ENCODE measurements at places on chromosomes 16 and 17.

DNA sequence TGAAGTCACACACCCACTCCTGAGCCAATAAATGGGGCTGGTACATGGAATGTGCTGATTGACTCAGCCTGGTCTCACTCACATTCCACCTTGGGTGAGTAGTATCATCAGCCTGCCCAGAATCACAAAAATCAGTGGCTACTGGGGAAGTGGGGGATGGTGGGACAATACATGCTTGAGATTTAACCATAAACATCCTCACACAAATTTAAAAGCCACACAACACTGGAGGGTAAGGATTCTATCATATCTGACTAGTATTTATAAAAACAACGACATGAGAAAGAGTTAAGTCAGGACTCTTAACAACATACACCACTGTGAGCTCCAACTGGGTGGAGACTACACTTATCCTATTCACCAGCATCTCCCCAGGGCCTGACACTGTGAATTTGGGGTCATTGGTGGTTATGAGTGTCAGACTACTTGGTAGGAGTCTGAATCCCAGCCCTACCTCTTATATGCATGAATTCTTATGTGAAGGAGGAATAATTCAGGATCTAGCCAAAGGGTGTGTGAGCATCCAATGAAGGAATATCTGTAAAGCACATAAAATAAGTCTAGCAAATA, 26.0 kb upstream of the IRX6 start:
- no peak for DNase-seq

GRCh38 chr16:2331199-2331930, 9.2 kb downstream of the ABCA3 start:
- DNase-seq = no peak

GRCh38 chr16:84460406-84461028, 43.9 kb downstream of the MEAK7 start:
- DNase-seq = no peak

- no peak for DNase-seq
Observed at GRCh38 chr17:77750427-77751043, 208.0 kb upstream of the TNRC6C start.

DNA sequence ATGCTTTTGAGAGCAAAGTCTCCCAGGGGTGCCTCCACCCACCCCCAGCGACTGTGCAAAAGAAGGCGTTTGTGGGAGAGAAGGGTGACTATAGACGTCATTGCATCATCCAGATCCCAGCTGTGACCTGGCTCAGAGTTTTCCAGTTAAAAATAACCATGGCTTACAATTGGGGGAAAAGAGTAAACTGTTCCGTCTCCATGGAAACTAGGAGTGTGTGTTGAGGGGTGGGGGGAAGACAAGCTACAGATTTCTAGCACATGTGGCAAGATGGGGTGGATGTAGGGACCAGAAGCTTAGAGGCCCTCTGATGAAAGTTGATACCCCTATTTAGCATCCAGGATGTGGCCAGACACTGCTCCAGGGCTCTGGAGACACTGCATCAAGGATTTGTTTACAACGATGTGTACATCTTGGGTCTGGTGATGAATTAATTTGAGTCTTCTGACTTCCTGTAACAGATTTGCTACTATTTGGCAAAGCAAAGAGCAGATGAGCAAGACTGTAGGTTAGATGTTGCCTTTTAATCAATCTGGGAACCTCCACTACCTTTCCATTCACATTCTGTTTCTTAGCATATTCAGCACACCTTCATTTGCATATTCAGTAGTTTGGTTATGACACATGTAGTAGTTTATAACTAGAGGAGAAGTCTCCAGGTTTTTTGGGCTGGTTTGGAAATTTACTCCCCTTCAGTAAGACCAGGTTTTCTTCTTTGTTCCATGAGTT, 6.2 kb upstream of the DUSP14 start:
- DNase-seq = no peak

DNA sequence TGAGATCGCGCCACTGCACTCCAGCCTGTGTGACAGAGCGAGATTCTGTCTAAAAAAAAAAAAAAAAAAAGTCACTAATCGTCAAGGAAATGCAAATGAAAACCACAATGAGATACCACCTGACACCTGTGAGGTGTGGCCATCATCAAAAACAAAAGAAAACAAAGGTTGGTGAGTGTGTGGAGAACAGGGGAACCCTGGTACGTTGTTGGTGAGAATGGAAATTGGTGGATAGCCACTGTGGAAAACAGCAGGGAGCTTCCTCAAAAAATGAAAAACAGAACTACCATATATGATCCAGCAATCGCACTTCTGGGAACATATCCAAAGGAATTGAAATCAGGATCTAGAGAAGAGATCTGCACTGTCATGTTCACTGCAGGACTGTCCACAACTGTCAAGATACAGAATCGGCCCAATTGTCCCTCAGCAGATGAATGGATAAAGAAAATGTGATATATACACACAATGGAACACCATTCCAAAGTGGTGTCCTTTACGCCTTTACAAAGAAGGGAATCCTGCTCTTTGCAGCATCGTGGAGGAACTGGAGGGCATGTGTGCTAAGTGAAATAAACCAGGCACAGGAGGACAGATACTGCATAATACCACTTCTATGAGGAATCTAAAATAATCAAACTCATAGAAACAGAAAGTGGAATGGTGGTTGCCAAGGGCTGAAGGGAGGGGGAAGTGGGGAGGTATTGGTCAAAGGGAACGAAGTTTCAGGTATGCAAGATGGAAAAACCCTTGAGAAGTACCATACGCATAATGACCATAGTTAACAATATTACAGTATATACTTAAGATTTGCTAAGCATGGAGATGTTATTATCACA, 63.5 kb upstream of the PLCG2 start:
- no peak for DNase-seq

DNA sequence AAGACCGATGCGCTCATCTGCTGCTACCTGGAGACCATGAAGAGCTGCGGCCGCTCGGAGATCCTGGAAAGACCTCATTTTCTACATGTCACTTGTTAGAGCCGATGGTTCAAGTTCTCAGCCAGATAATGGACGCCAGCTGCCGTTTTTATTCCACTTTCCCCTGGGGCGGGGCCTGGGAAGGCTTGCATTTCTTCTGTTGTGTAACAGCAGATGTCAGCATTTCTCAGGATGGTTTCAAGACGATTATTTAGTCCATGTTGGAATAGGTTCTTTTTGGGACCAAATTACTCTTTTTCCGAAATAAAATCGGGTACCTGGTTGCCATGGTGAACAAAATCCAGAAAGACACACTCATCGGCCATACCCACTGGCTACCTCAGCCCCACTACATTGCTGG, 1418.3 kb downstream of the CDH11 start:
- DNase-seq = no peak

DNA sequence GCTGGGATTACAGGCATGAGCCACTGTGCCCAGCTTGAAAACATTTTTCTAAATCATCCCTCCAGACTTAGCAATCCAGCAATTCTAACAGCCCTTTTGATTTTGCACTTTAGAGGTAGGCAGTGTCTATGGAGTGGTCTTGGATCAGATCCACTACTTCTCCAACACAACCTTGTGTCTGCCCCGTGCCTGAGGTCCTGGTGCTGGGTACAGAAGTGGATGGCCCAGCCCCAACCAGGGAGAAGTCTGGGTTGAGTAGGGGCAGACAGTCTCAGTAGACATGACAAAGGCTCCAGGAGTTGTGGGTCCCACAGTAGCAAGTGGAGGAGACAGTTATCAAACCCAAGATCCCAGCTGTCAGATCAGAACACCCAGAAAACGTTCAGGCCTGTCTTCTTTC, 71.9 kb upstream of the CACNG5 start:
- DNase-seq = no peak

GRCh38 chr17:12927541-12928425, 90.0 kb downstream of the ELAC2 start:
- DNase-seq = no peak

GRCh38 chr16:82157534-82157812, 12.6 kb downstream of the MPHOSPH6 start:
- DNase-seq = no peak

DNA sequence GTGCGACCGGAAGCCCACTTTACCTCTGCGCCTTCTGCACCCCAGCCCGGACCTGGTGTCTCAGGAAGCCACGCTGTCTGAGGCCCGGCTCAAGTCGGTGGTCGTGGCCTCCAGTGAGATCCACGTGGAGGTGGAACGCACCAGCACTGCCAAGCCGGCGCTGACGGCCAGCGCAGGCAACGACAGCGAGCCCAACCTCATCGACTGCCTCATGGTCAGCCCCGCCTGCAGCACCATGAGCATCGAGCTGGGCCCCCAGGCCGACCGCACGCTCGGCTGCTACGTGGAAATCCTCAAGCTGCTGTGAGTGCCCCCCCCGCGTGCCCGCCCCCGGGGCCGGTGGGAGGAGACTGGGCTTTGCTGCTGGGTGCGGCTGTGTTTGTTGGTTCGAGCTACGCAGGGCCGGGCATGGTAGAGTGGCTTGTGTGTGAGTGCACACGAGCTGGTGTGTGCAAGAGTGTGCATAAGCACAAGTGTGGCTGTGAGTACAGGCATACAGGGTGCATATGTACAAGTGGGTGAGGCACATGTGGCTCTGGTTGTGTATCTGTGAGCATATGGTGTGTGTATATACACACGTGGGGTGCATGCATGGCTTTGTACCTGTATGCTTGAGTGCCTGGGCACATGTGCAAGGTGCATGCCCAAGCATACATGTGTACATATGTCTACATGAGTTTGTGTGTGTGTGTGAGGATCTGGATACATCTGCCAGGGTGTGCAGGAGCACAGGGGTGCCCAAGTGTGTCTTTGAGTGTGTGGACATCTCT, 100.6 kb upstream of the PLCG2 start:
- DNase-seq = no peak

GRCh38 chr16:30104492-30104891, 8.5 kb upstream of the YPEL3 start:
- no peak for DNase-seq

GRCh38 chr17:41660221-41660711, 28.4 kb upstream of the EIF1 start:
- no peak for DNase-seq

DNA sequence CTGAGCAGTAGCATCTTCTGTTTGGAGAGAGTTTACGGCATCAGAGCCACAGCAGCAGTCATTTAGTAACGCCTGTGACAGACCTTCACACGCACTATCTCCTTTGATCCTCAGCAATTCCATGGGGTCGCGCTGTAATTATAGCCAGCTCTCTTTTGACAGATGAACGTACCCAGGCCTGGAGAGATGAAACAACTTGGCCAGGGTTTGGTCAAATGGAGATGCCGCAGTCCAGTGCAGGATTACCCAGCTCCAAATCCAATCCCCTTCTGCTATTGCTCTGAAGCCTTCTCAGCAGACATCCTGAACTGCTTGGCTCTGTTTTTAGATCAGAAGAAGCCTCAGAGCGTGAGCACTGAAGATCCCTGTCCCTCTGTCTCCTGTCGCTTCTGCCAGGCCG, 83.9 kb downstream of the SOX9 start:
- DNase-seq = no peak

- DNase-seq = no peak
Observed at GRCh38 chr17:76336756-76337412, 16.8 kb downstream of the PRPSAP1 start.

GRCh38 chr17:14084955-14085354, 15.7 kb downstream of the COX10 start:
- no peak for DNase-seq

DNA sequence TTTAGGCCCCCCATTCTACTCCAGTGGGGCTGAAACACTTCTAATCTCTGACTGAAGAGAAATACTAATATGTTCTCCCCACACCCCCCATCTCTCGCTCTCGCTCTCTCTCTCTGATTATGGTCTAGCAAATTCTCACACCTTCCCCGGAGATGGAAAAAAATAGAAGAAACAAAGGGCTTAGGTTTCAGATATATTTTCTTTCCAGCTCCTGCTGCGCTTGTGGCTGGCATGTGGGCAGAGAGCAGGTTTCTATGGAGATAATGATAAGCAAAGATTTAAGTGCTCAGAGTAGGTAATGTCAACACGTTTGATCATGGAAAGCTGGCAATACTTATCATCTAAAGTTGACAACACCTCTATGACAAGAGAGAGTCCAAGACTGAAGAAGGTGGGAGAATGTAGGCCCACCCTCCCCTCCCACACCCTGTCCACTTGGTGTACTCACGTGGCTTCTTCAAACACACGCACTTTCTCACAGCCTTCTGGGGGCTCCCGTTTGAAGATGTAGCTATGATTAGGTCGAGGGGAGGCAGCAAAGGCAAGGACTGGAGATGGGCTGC, 8.0 kb upstream of the SLC35B1 start:
- DNase-seq = no peak

DNA sequence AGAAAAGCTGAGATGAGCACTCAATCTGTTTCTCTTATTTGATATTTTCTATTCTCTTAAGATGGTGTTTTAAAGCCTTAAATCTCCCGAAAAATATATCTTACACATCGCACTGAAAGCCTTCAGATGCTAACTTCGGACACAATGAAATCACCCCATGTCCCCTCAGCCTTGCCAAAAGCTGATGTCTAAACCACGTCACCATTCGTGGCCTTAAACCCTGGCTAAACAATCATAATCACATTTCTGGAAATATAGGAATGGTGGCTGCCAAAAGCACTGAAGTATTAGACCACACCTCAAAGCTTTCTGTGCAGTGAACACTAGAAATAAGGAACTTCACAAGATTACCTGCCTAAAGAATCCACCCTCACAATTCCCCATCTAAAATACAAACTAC, 402.7 kb downstream of the SOX9 start:
- DNase-seq = no peak

DNA sequence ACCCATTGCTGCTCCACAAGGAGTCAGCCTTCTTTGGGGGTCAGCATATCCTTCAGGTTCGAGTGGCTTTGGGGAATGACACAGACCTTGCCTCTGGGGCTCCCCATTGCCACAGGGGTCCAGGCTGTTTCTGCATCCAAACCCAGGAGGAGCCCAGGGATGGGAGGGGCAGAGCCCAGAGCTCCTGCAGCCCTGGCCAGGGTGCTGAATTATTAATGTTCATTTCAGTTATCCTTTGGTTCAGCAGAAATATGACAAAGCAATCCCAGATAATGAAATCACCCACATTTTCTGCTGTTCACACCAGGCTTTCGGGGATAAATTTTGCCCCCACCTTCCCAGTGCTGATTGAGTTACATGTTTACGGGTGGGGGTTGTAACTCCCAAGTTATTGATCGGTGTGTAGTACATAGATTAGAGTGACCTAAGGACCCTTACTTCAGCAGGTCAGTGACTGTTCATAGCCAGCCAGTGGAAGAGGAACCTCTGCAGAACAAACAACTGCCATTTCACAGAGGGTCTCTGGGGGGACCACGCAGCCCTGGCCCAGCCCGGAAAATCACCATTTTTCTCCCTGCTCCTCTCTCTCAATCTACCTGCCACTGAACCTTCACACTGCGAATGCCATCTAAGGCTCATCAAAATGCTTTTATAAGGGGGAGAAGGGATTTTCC, 240.3 kb upstream of the N4BP1 start:
- DNase-seq = no peak

GRCh38 chr17:10646392-10646990, 10.6 kb downstream of the MYH3 start:
- peak; percentile 47 for DNase-seq

- DNase-seq = no peak
Observed at GRCh38 chr17:40122136-40122998, 596 bp downstream of the MSL1 start.

Data from globus pallidus (tissue), 1 donor.